Myocyte (in vitro differentiated cells): ENCODE measurements at places on chromosomes 13 and 19.

- DNase-seq, result no peak
Measured at GRCh38 chr13:83086088-83086487, 796.2 kb downstream of the SLITRK1 start.

DNA sequence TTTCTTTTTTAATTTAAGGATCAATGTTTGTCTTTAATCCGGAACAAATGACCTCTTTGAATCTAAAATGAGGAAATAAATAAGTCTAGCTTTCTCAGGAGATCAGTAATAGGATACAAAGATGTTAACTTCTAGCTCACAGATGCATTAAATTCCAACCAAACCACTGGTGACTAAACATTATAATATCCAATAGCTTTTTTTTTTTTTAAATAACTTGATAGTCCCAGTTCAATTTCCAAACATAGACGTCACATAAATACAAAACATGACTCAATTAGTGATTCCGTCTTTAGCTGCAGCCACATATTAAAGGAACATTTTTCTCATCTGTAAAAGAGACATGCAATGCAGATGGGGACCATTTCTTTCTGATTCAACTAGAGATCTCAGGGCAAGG lies 390.5 kb upstream of the PCDH9 start:
- DNase-seq, result peak; percentile 18

DNA sequence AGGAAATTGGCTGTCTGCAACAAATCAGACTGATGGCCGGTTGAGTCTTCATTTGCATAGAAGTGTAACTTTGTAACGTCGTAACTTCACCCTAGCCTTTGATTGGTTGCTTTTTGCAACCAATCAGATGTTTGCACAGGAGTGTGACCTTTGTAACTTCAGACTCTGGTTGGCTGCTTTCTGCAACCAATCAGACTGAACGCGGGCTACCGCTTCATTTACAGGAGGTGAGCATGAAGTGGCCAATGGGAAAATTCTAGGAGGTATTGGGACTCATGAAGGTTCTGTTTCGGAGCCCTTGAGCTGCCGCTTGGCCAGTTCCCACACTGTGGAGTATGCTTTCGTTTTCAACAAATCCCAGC lies 441 bp upstream of the ZNF559 start:
- DNase-seq, result peak; percentile 59

DNA sequence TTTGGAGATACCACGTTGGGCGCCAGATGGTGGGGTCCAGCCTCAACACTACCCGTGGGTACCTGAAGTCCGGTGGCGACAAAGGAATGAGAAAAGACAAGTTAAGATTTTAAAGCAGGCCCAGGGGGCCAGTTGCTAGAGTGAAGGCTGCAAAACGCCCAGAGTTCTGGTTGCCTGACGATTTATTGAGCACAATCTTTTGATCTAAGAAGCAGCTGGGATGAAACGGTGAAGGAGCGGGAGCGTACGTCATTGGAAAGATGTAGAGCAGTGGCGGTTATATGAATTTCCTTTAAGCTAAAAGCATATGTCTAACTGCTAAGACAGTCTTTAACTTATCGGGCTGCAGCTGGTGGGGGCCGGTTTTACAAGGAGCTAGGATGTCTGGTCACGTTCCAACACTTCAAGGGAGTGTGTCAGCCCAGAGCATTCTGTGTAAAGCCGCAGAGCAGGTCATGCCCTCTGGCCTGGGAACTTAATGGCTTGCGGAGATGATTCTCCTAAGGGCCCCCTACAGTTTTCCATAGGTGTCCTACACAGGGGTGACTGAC lies 28.9 kb upstream of the EVI5L start:
- no peak for DNase-seq

DNA sequence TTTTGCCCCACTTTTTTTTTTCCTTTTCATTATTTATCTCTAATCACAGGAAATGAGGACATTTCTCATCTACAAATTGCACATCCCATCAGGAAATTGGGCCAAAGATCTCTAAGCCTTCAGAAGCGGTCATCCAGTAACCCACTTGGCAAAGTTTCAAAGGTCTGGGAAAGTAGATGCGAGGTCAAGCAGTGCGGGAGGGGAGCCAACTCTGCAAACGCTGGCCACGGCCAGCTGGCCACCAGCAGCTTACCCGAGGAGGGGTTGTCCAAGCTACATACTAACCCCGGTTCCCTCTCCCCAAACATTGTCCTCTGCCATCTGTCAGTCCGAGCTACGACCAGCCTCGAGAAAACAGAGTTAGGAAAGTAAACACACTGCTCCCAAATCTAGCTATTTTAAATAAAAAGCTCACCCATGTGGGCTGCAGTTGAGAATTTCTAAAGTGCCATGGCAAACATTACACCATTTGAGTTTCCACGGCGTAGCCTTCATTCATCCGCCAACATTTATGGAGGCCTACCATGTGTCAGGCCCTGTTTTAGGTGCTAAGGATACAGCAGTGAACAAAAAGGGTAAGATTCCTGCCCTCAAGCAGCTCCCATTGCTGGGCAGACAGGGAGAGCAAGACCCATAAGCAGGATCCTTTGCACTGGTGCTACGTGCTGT lies 11.5 kb downstream of the FFAR2 start:
- peak; percentile 29 for DNase-seq

DNA sequence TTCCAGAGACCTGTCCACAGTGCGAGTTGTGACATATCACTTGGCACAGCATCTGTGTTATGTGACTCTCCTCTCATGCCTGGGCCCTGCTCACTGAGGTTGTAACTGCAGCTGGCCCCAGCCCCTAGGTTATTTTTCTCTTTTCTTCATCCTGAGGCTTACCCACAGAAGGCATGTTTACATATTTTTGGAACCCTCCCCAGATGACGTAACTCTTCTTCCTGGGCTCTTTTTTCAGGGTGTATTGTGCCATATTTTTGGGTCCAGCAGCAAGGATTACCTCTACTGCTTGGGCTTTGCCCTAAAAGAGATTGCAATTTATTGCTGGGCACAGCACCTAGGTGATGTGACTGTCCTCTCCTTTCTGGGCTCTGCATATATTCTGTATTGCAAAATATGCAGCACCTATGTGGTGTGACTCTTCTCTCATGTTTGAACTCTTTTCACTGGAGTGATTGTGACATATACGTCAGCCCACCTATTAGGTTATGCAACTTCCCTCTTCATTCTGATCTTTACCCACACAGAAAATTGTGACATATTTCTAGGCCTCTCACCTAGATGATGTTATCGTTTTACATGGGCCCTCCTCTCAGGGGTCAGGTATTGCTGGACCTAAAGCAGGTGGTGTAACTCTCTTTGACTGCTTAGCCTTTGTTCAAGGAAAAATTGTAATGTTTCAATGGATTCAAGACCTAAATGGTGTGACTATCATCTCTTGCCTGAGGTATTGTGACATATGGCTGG lies 64.5 kb upstream of the ZNF724 start:
- DNase-seq, result no peak

DNA sequence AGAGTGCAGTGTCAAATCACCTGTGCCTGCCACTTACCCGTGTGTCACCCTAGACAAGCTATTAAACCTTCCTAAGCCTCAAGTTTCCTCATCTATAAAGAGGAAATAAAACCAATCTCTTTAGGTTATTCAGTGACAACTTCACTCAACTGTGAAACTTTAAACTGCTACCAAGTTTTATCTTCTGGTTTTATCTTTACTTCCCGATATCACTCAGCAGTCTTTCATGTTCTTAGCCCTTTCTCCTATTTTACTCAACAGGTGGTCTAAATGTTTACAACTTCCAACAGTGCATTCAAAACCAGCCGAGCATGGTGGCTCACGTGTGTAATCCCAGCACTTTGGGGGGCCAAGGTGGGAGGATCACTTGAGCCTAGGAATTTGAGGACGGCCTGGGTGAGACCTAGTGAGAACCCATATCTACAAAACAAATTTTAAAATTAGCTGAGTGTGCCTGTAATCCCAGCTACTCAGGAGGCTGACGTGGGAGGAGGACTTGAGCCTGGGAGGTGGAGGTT lies 59.6 kb downstream of the GPALPP1 start:
- peak; percentile 9 for DNase-seq

DNA sequence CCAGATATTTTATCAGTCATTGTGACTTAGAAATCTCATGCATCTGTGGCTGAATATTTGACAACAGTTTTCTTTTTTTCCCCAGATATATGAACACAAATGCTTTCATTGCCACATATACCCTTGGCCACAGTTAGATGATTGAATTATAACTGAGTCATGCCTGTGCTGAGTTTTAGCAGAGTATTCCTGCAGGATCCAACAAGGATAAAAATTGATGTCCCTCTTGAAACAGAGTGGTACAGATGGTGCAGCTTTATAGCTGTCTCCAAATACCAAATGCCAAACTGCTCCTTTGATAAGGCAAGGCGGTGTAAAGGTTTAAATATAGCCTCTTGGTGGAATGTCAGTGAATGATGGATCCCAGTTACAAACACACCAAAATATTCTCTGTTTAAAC lies 428.5 kb downstream of the GPC6 start:
- DNase-seq, result no peak

GRCh38 chr19:3507371-3508120 lies 1.4 kb downstream of the FZR1 start:
- peak; percentile 9 for DNase-seq

GRCh38 chr13:97125810-97126738 lies 96.1 kb upstream of the MBNL2 start:
- DNase-seq, result peak; percentile 80

DNA sequence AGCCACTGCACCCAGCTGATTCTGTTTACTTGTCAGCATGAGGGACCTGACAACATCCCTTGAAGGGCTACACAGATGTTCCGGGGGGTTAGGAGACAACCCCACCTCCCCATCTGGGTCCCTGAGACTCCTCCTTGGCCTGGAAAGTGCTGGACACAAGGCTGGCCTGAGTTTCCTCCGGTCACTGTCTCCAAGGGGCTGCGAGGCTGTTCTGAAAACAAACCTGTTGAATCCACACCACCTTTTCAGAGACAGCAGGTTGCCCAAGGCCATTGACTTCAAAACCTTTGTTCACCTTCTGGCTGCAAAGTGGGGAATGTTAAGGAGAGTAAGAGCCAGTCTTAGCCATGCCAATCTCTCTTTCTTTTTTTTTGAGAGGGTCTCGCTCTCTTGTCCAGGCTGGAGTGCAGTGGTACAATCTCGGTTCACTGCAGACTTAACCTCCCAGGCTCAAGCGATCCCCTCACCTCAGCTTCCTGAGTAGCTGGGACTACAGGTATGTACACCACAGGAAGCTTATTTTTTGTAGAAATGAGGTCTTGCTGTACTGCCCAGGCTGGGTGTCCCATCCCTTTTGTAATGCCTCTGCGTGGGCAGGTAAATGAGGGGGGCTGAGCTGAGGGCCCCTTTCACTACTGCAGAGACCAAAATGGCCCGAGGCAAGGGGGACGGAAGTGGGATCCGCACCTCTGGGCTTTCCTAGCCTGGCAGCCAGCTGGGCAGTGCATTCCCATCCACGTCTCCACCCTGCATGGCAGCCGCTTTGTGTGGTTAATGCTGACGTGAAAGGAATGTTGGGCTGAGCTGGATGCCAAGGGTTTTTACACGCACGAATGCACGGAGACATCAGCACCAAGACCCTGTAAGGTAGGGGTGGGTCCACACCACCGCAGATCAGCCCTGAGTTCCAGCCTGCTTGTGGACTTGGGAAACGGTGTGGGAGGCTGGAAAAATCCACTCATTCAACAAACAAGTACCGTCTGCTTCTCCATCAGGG lies 1.9 kb upstream of the ZNF628 start:
- peak; percentile 96 for DNase-seq

- DNase-seq, result no peak
Measured at GRCh38 chr19:56261145-56261544, 11.4 kb upstream of the EDDM13 start.

- no peak for DNase-seq
Measured at GRCh38 chr19:18167011-18167410, 6.6 kb upstream of the IFI30 start.

GRCh38 chr19:56119582-56119978 lies 1.5 kb downstream of the ZNF787 start:
- DNase-seq, result peak; percentile 77

DNA sequence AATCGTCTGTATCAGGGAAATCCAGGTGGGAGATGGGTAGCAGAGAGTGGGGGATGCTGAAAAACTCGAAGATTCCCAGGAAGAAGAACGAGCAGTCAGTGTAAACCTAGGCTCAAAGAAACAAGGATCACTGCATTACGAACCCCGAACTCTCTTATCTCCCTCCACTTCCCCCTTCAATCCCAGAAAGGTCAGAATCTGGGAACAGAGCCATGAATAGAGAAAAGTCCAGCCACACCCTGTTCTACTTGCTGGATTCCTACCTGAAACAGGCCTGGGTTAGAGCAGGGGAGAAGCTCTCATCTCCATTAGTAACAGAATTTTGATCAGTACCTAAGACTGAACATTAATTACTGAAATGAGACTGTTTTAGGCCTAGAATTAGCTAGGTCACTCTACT lies 24.4 kb downstream of the EPSTI1 start:
- DNase-seq, result no peak

DNA sequence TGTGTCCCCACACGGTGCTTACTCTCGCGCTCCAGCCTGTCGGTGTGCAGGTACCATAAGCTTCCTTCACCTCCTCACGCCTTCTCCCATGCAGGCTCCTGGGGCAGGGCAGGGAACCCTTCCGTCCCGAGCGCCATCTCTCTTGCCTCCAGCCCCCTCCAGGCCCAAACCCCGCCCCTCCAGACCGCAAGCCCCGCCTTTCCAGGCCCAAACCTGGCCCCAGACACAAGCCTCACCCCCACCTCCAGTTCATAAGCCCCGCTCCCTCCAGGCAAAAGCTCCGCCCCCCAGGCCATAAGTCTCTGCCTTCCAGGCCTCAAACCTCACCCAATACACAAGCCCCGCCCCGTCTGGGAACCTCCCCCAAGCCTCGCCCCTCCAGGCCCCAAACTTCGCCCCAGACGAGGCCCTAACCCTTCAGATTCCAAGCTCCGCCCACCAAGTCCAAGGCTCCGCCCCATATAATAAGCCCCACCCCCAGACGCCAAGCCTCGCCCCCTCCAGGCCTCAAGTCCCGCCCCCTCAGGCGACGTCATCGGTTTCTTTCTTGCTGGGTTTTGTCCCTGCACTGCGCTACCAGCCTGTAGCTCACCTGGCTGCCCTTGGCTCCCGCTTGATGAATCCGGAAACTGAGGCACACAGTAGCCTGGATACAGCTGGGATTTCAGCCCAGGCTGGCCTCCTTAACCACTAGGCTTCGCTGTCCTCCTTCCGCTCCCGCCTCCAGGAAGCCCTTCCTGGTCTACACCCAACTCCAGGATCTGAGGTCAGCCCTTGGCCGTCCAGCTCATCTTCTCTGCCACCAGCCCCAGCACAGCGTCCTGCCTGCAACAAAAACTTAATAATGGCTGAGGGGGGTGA lies 16.1 kb downstream of the MKNK2 start:
- DNase-seq, result no peak

GRCh38 chr13:109246001-109246400 lies 540.4 kb downstream of the IRS2 start:
- no peak for DNase-seq

- no peak for DNase-seq
Measured at GRCh38 chr19:48670699-48671445, 1.9 kb downstream of the NTN5 start.

GRCh38 chr19:13506471-13506820 lies at the start of gene CACNA1A:
CACNA1A (minus strand) TSS chr19:13506479; CDS start chr19:13506224, 255 bp downstream.
- no peak for DNase-seq
